Activated naive CD8-positive, alpha-beta T cell treated with anti-CD3 and anti-CD28 coated beads, Interleukin-2, amount 50 U/mL, for 24 hours (primary cell): ENCODE measurements at places on chromosomes 6 and 20.
A peak's percentile ranks its signal among the peaks of the same experiment; 100 is the strongest.

- DNase-seq: no peak
Measured at GRCh38 chr6:68876792-68877493, 241.9 kb downstream of the ADGRB3 start.

- DNase-seq: peak; percentile 77
Measured at GRCh38 chr20:2865630-2866029, 7.7 kb upstream of the PTPRA start.

DNA sequence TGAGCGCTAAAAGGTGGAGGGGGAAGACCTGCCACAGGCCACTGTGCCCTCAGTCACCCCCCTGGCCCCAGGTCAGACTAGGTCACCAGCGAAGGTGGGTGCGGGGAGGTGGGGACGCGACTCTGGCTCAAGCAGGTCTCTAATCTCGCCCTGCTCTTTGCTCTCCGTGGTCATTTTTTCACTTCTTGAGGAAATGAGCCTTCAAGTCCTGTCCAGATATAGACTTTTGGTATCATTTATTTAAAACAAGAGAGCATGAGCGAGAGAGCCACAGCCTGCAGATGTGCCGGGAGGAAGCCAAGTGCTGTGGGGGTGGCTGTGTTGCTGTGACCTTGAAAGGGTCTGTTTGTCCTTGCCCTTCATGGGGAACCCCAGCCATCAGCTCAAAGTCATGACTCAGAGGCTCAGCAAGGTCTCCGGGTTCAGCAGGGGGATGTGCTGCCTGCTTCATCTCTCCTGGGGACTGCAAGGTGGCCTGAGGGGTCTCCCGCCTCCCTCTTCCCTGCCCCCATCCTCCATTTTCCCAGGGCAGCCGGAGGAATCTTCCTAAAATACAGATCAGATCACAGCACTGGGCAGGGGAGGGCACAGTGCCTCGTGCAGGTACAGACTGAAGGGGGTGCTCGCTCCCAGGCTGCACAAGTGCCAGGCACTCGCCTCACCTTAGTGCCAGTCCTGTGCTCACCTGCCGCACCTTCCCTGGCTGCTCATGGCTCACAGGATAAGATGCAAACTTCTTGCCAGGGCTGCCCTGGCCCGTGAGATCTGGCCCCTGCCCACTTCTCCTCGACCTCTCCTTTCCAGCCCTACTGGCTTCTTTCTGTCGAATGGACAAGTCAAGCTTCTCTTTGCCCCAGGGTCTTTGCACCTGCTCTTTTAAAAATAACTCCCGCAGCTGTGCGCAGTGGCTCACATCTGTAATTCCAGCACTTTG, 26.5 kb downstream of the SULF2 start:
- no peak for DNase-seq

- no peak for DNase-seq
Measured at GRCh38 chr6:19830171-19830570, 7.0 kb upstream of the ID4 start.

DNA sequence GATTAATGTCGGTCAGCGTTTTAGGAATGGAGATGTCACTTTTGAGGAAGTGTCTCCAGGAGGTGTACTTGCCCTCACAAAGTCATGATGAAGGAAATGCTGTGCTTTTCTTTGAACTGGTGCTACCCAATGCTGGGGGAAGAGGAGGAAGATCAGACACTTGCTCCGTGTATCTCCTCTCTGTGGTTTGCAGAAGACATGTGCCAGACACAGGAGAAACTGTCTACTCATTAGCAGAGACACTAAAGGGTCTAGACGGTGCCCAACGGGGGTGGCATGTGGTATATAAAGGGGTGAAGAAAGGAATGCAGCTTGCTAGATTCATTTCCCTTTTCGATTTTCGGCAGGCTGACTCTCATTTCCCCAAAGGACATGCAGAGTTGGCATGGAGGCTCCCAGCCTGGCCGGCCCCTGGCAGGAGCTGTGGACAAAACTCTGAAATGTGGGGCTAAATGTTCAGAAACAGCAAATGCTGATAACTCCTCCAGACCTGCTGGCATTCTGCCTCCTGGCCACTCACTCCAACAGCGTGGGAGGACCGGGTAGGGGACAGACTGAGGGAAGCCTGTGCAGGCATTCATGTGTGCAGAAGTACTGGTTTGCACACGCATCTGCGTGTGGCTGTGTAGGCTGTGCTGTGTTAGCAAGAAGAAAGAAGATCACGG, 59.6 kb upstream of the QKI start:
- DNase-seq: no peak
